ENCODE measurements at places on chromosomes 5 and 9.

- no peak for DNase-seq
Measured at GRCh38 chr9:114121227-114122135, 22.4 kb upstream of the KIF12 start.

DNA sequence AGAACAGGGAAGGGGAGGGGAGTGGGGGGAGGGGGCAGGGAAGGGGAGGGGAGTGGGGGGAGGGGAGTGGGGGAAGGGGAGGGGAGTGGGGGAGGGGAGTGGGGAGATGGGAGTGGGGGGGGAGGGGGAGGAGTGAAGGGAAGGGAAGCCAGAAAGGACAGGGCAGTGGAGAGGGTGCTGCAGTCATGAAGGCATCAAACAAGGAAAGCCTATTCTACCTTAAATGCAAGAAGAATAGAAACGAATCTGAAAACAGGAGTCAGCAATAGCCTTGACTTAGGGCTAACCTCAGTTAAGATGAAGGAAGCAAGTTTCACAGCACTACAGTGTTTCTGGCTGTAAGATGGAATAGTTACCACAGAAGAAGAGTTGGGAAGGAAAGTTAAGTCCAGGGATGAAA lies 59.5 kb downstream of the CAMSAP1 start:
- DNase-seq = no peak

DNA sequence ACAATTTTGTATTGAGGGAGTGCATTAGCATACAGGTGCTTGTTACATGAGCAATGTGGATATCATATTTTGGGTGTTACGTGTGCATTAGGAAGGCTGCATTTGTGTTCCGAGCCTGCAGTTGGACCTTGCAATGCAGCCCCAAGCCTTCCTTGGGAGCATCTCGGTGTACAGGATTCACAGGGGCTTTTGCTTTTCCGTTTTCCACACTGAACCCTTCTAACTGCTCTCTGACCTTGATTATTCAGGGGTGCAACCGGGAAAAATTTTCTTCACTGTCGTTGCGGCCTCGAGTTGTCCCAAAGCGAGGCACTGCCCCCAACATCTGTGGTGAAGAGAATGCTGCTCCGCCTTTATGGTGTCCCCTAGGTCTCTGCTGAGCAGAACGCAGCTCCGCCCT lies 80.1 kb upstream of the PLEKHG4B start:
- DNase-seq = no peak

GRCh38 chr5:109483395-109483971 lies 73.7 kb upstream of the PJA2 start:
- no peak for DNase-seq

DNA sequence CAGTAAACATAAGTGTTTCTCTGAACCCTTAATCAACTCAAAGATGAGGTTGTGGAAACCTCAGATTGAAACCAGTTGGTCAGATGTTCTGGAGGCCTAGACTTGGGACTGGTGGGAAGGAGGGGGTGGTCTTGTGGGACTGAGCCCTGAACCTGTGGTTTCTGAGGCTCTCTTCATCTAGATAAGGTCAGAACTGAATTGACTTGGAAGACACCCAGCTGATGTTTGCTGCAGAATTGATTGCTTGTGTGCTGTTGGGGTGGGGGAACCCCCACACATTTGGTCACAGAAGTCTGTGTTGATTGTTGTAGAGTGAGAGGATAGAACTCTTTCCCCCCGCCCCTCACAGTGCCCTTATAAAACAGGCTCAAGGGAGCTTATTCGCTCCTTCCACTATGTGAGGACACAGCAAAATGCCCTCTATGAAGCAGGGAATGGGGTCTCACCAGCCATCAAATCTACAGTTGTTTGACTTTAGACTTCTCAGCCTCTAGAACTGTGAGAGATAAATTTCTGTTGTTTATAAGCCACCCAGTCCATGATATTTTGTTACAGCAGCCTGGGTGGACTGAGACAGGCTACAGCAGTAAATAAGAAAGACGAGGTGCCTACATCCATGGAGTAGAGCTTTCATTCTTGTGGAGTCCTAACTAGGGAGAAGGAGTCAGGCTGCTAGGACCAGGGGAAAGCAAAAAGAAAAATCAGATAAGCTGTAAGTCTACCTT lies 25.7 kb upstream of the UGCG start:
- peak; percentile 39 for DNase-seq

GRCh38 chr9:13446938-13447842 lies 167.7 kb upstream of the MPDZ start:
- DNase-seq = no peak

GRCh38 chr9:98811051-98811650 lies 3.7 kb downstream of the GALNT12 start:
- DNase-seq = no peak

DNA sequence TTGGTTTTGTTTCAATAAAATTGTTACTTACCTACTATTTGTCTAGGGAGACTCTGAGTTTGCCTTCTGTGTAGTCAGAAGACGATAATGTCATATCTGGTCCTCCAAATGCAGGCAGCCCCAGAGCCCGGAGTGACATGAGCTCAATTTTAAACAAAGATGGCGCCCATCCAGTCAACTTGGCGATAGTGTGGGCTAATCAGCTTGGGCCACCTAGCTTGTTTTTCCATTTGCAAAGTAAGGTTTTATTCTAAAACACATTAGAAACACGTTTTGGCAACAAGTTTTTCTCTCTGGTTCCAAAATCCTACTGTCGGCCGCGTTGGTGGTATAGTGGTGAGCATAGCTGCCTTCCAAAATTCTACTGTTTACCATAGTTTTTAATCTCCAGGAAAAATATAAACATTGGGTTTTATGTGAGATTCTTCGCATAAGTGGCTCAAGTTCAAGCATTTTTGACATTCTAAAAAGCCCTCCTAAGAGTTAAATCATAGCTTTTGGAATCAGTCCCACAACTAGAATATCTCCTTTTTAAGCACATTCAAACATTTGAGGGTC lies 13.2 kb downstream of the TSC1 start:
- DNase-seq = no peak

DNA sequence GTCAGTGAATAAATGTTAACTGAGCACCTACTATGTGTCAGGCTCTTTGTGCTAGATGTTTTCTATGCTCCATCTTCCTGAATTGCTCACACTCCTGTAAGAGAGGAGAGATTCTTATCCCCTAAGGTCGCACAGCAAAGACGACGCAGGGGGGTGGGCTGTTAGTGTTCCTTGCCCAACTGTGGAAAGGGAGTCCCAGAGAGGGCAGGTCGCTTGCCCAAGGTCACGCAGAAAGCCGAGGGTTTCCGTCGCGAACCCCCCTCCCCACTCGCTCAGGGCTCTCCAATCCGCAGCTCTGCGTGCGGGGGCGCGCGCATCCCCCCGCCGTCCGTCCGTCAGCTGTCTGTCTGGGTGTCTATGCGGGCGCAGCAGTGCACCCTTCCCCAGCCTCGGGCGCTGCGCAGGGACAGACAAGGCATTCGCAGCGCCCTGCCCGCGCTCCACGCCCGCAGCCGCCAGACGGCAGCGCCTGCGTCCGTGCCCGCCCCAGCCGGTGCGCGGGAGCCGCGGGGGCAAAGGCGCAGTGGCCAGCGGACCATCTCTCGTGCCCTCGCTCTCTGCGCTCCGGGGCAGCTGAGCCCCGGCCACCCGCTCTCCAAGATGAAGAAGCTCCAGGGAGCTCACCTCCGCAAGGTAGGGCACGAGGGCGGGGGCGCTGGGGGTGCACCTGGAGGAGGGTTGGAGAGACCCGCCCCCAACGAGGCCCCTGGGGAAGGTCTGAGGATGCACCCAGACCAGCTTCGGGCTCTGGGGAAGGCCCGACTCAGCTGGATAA lies at the start of gene SLC6A7:
SLC6A7 (plus strand) TSS at position 335 of the 775 bp plus-strand sequence; CDS start at position 601, 266 bp downstream.
- no peak for DNase-seq

GRCh38 chr5:151240924-151241635 lies 11.9 kb upstream of the GM2A start:
- no peak for DNase-seq

DNA sequence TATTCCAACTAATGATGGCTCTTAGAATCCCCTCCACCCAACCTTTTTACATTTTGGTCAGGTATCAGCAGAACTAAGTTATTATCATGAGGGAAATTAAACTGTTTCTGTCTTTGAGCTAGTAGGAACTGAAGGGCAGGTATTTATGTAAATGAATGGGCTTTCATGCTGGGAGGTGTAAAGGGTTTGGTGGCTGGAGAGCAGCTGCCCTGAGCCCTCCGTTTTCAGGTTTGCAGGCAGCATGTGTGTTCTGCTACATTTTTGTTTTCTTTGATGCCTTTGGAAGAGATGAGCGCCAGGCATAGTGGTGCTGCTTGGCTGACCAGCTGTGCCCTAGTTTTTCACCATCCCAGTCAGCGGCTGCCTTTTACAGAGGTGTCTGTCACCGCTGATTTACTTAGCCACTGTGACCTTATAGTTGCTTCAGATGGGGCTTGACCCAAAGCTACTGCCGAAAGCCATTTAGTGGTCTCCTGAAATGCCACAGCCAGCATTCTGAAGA lies 231.9 kb downstream of the MAST4 start:
- DNase-seq = no peak

GRCh38 chr5:65762234-65762633 lies 40.2 kb downstream of the NLN start:
- DNase-seq = no peak

- no peak for DNase-seq
Measured at GRCh38 chr9:121862371-121863332, 211.2 kb downstream of the DAB2IP start.

GRCh38 chr9:25519286-25519685 lies 159.0 kb downstream of the TUSC1 start:
- DNase-seq = no peak

DNA sequence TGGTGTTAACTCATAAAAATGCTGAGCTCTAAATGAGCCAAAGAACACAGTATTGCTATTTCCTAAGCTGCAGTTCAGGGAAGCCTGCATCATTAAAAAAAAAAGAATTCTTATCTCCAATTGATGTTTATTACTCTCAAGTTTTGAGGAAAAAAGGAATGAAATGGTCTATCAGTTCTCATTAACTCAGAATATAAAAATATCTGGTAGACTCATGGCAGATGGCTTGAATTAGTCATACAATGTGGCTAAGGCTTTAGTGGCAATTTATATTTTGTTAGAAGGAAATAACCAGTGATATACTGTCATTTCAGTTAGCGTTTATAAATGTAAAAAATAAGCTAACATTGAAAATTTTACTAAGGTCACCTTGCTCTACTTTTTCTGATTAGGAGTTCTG lies 1403.4 kb upstream of the C9orf72 start:
- no peak for DNase-seq

GRCh38 chr9:27386571-27387091 lies 89.7 kb upstream of the EQTN start:
- DNase-seq = no peak

DNA sequence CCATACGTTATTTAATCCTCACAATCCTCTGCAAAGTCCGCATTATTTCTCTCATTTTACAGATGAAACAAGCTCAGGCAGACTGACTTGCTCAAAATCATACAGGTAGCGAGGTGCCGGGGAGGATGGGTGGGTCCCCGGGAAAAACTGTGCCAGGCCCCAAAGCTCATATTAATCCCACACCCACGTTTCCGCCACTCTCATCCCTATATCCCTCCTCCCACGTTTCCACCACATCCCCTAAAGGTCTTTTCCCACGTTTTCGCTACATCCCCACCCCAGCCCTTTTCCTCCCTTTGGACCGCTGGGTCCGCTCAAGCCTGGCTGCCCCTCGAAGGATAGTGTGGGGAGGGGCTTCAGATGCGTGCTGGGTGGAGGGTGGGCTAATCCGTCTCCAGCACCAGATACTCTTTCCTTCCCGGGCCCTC lies 434 bp upstream of the FSD1L start:
- DNase-seq = no peak

GRCh38 chr9:117722108-117722761 lies 18.0 kb downstream of the TLR4 start:
- DNase-seq = no peak

DNA sequence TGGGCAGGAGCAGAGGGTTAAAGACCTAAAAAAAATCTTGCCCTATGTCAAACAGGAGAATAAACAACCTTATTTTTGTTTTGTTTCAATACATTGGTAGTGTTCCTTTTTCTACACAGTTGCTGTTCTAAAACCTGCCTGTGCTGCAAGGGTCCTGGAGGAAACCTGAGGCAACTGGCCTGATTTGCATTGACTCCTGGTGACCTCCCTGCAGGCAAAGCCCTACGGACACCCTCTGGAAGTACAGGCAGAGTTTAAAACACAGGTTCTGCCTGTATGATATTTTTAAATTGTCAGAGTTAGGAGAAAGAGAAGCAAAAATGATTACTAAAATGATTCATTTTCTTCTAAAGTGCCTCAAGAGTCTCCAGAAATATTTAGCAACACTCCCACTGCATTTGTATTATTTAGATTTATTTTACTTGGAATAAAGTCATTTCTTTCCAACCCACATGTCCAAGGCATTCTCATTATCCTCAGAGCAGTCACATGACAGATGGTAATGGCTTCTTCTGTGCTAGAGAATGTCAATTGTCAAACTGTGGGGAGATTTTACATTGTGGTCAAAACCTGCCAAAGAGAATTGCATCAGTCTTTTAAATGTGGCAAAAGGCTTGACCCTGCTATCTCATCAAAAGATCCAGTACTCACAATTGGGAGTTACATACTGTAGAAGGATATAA lies 559.6 kb downstream of the CETN3 start:
- no peak for DNase-seq

GRCh38 chr9:75669721-75670120 lies 220.8 kb upstream of the PCSK5 start:
- DNase-seq = no peak

DNA sequence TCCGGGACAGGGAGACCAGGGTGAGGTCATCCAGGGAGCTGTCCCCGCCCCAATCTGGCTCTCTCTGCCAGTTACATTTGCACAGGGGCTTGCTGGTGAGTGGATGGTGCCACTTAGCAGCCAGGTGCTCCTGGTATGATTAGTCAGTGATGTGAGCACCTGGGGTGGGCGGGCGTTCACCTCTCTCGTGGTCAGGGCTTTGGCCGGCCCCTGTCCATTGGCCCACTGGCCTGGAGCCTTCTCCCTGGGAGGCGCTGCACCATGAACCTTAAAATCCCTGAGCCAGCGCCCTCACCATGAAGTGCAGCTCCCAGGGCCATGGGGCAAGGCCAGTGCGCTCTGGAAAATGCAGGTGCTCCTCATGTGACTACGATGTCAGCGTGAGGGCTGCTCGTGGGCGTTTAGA lies 2.0 kb downstream of the NKD2 start:
- no peak for DNase-seq

DNA sequence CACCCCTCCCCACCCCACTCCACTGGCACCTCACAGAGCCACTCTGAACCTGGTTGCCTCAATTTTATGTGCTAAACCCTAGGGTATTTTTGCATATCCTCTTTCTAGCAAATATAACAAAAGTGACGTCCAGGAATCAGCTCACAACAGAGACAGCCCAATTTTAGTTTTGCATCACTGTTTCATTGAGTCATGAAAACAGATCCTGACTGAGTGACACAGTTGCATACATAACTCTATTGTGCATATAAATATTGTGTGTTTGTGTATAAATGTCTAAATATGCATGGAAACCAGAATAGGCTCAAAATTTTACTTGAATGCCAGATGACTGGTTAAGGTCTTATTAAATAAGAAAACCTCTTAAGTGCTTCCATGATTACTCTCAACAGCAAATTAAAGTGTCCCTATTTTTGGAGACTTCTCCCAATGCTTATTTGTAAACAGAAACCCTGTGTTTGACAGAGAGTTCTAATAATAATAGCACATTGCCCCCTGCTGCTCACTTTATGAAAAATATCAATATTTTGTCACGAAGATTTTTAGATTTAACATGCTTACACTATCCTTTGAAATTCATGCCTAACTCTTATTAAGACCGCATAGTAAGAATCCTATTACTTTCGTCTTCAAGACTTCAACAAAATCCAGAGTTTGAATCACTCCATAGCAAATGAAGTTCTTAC lies 75.5 kb upstream of the PRRC1 start:
- no peak for DNase-seq

GRCh38 chr5:124554746-124555578 lies 191.5 kb downstream of the ZNF608 start:
- DNase-seq = no peak

GRCh38 chr9:34691936-34692315 lies 850 bp upstream of the CCL19 start:
- no peak for DNase-seq
